ENCODE measurements at places on chromosomes 3 and 15.

GRCh38 chr3:49421890-49422378 lies 339 bp downstream of the AMT start:
- no peak for DNase-seq

DNA sequence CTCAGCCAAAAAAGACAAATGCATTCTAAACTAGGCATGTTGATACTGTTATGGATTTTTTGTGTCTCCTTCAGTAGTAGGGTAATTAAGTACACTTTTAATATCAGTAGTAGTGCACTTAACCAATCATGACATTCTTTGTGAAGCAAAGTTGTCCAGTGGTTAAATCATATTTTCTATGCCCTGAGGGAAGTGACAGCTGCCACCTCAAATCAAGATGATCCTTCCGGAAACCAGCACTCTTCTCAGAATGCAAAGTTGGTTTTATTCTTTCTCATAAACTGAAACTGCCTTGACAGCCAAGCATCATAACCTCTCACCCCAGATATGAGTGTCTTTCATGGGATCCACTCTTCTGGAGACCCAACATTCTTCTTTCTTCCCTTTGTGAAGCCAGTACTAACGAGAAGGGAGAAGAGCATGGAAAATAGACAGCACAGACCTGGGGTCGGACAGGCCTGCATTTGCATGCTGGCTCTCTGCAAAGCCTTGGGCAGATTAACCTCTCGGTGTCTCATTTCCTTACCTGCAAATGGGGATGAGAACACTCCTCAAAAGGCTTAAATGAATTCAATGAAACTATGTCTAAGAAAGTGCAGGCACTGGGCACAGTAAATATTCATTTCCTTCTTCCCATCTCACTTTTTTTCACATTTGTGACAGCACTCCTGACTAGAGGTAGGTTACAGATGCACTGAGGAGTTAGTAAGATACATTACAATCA lies 13.2 kb downstream of the AAGAB start:
- no peak for DNase-seq

DNA sequence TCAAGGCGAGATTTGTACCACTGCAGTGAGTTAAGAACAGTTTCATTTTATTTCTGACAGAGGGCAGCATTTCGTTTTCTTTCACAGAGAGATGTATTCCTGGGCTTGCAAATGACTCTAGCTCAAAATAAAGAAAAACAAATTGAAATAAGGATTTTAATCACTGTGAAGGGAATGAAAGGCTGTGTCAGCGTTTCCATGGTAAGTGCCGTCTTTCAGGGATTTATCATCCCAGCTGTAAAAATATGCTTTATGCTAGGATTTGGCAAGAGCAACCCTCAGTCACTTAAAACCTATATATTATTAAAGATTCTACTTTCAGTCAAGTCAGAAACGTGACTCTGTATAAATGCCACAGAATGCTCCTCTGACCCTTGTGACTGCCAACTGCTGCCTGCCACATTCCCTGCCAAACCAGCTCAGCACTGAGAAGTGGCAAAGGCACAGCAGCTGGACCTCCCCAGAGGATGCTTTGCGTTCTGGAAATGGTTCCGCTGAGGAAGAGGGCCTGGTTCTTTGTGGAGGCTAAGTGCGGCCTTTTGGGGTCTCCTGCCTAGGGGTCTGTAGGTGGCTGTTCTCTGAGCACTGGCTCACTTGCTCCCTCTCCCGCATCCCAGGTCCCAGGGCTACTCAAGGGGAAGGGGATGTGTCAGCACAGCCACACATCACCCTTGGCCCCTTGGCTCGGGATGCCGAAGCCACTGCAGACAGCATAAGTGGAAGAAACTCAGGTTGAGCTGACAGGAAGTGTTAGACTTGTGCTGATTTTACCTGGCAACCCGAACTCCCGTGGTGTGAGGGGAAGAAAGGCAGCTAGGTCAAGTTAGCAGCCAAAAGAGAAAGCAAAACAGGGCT lies 56.6 kb upstream of the POMGNT2 start:
- no peak for DNase-seq

DNA sequence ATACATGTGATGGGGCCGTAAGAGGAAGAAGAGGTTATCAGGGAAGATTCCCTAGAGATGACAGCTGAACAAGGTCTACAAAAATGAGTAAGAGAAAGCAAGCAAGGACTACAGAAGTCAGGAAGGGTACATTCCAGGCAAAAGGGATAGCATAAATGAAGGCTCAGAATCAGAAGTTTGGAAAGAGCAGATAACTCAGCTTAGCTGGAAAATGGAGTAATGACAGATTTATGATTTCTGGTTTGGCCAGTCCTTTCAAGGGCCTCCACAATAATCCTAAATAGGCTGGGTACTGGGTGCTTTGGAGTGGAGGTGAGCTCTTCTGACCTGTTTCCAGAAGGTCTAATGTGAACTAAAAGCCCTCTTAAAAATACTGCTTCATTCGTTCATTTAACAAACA lies 110.7 kb downstream of the MYO5A start:
- DNase-seq = no peak
